ENCODE measurements at places on chromosomes 4 and X.
A peak's percentile ranks its signal among the peaks of the same experiment; 100 is the strongest.

- peak; percentile 26 for DNase-seq
These were observed 17.4 kb downstream of the CCNG2 start for GRCh38 chr4:77174426-77174825.

DNA sequence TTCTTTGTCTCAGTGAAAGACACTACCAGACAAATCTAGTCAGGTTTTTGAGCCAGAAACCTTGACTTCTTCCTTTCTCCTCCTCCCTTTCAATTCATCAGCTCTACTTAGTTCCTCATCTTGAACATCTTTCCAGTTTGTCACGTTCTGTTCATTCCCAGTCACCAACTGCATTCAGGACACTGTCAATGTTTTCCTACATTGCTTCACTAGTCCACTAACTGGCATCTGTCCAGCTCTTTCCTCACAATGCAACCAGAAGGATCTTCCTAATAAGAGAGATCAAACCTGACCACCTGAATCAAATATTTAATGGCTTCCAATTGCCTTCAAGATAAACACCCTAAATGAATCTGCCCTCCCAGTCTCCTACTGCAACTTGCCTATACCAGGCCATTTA lies 52.5 kb downstream of the SYNPO2 start:
- peak; percentile 65 for DNase-seq

DNA sequence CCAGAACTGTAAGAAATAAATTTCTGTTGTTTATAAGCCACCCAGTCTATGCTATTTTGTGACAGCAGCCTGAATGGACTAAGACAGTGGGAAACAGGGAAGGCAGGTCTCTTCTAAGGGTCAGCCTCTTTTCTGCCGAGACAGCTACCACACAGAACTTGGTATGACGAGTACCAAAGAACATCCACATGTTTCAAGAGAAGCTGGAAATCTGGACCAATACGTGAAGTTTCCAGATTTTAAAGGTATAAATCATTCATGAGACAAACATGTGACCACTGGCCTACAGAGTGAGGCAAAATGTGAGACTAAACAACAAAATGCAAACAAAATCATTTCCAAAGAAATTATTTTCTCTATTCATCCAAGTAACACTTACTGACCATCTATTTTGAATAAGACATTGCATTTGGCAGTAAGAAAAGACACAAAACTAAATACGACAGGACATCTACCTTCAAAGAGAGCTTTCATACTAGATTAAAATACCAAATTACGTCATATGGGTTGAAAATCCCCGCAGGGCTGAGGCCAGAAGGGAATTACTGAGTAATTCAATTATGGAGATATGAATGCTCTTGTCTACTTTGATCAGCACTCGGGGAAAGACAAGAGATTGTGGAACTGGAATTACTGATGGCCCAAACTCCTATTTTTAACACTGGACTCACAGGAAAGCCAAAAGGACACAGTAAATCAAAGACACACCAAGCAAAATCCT lies 7.2 kb downstream of the SCARB2 start:
- DNase-seq, result peak; percentile 61

DNA sequence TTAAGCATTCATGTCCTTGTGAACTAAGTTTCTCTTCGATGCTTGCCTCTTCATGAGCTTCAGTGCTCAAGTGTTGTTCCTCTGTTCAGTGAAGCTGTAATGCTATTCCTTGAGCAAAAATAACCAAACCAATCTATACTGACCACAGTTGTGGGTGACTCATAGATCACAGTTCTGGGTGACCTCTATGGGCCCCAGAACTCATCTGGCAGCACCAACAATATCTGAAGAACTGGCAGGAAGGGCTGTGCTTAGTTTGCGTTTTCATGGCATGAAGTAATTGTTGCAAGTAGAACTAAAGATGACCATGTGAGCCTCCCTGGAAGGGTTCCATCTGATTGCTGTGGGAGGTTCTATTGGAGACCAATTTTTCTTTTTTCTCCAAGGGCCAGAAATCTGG lies 106.2 kb downstream of the CCNG2 start:
- peak; percentile 26 for DNase-seq

DNA sequence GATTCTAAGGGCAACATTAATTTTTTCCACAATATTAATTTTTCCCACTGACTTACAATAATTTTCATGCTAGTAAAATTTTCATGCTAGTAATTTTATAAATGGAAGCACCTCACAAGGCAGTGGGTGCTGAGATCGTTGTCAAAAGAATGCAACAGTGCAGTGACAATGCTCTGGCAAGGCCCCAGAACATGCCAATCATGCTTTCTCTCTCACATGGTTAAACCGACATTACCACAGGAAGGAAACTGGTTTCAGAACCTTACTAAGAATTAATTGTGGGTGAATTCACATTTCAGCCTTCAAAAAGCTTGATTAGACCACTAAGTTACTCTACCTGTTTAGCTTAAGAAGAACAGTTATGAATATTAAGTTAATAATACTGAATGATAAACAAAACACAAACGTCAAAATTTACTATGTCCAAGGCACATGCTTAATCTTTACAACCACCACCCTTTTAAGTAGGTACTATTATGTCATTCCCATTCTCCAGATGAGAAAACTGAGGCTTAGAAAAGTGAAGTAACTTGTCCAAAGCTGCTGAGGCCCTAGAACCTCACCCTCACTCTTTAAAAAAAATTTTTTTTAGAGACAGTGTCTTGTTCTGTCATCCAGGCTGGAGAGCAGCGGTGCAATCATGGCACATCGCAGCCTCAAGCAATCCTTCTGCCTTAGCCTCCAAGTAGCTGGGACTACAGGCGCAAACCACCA lies 10.0 kb upstream of the OPHN1 start:
- DNase-seq, result no peak

DNA sequence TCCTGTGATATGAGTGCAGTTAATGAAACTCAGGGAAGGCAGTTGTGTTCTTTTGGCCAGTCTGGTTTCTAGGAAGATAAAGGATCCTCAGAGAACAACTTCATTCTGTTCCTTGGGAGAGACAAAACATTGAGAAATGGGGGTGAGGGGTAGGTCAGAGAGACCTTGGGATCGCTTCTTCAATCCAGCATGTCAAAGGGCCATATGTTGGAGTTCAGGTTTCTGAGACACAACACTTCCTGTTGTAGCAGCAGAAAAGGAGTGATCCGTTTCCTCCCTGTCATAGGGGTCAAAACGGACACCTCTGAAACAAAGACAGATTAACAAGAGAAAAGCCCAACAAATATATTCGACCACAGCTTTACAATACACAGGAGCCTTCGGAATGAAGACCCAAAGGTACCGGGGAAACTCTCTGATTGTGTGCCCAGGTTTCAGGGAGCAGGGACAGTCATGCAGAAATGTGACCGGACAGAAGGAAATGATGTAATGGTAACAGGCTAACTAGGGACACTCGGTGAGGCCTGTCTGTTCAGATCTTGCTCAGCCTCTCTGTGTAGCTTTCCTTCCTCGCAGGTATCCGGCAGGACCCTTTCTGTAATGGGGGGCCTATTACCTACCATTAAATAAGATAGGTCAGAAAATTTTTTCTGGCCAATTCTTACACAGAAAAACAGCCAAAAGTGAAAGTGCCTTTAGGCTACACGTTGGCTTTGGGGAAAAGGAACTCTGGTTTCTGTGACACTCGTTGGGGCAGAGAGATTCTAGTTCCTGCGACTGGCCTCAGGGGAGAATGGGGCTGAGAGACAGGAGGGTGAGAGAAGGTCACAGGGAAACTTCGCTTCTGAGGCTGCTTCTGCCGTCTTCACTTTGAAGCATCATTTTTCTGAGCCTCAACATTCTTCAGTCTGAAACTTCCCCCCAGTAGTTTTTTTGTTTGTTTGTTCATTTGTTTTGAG lies 103.3 kb upstream of the TLR3 start:
- DNase-seq, result no peak

DNA sequence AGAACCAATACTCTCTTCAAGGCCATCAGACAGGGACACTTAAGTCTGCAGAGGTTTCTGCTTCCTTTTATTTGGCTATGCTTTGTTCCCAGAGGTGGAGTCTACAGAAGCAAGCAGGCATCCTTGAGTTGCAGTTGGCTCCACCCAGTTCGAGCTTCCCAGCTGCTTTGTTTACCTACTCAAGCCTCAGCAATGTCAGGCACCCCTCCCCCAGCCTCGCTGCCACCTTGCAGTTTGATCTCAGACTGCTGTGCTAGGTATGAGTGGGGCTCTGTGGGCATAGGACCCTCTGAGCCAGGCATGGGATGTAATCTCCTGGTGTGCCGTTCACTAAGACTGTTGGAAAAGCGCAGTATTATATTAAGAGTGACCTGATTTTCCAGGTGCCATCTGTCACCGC lies 12.6 kb upstream of the UGT2B15 start:
- no peak for DNase-seq
